ENCODE measurements at places on chromosomes 16 and 17.

GRCh38 chr17:74460996-74461395 lies 5.4 kb upstream of the CD300A start:
- no peak for DNase-seq

DNA sequence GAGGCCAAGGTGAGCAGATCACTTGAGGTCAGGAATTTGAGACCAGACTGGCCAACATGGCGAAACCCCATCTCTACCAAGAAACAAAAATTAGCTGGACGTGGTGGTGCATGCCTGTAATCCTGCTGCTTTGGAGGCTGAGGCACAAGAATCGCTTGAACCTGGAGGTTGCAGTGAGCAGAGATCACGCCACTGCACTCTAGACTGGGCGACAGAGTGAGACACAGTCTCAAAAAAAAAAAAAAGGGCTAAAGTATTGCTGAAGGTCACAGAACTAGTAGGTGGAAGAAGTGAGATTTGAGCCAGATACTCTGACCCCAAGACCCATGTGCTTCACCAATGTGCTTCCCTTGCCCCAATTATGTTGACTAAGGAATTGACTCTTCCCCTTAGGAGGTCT lies 112.0 kb downstream of the NPIPB5 start:
- no peak for DNase-seq

- no peak for DNase-seq
Measured at GRCh38 chr16:74850027-74850426, 75.4 kb upstream of the FA2H start.

DNA sequence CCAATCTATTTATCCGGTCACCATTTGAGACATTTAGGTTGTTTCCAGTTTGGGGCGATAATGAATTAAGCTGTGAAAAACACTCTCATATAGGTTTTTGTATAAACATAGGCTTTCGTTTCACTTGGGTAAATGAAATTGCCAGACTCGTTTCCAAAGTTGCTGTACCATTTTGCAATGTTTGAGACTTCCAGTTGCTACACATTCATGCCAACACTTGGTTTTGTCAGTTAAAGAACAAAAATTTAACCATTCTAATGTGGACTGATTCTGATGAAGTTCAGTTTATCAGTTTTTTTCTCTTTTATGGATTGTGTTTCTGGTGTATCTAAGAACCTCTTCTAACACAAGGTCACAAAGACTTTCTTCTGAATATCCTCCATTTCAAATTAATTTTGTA lies 52.4 kb downstream of the YPEL2 start:
- no peak for DNase-seq
